ENCODE measurements at places on chromosomes 1 and 21.

- H3K27me3 ChIP-seq: peaks cover 4% of the 10 kb centered on the region
- H3K4me3 ChIP-seq: no peak overlapping the region
- no peaks in the 10 kb centered on the region for H3K36me3 ChIP-seq
- H3K4me1 ChIP-seq: no peaks in the 10 kb centered on the region
Observed at GRCh38 chr1:18446751-18447150, 34.0 kb upstream of the KLHDC7A start.

GRCh38 chr1:156409439-156409838 is 40.4 kb downstream of the RHBG start:
- DNase-seq: no peak
- no peak overlapping the region for H3K27ac ChIP-seq
- no peaks in the 10 kb centered on the region for H3K4me1 ChIP-seq

DNA sequence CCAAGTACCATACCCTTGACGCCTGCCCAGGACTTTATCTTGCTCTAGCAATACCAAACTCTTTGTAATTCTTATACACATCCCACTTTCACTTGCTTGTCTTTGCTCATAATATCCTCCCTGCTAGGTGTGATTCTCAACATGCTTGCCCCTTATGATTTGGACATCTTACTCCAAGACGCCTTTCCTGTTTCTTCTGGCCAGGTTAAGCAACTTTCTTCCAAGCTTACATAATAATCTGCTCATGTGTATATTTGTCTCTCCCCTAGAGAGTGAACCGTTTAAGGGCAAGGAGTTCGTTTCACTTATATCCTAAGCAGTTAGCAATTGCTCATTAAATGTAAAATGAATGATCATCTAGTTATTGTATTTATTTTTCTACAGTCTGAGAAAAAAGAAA is 21.8 kb downstream of the CRYZL1 start:
- no peaks in the 10 kb centered on the region for H3K4me1 ChIP-seq
- H3K27ac ChIP-seq: no peak overlapping the region
- no peak for DNase-seq
- H3K27me3 ChIP-seq: no peaks in the 10 kb centered on the region

GRCh38 chr21:18655931-18656330 is 252.3 kb upstream of the TMPRSS15 start:
- DNase-seq: no peak
- H3K4me3 ChIP-seq: no peak overlapping the region
- peaks cover under 1% of the 10 kb centered on the region for H3K4me1 ChIP-seq
- H3K27ac ChIP-seq: no peak overlapping the region

DNA sequence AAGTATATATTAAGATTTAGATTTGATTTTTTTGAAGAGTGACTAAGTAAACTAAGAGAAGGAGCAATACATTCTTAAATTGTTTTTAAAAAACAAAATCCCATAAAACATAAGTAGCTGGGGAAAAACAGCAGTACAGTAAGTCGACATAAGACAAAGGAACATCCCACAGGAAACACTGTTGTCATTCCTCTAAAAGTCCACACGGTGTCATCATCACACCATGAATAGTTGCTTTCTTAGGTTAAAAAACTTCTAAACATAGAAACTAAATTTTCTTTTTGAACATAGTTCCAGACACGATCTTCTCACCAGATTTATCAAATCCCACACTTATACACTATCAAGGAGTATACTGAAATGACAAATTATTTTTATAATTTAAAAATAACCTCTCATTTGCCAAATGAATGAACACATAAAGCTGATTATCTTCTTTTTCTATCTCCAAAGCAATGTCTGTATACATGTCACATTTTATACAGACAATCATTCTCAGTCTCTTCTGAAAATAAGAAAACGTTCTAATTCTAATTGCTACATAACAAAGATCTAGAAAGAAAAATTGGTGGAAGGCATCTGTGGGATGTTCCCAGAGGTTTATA is 15.8 kb downstream of the ODF2L start:
- H3K27ac ChIP-seq: no peak overlapping the region
- H3K36me3 ChIP-seq: peaks cover 12% of the 10 kb centered on the region
- no peaks in the 10 kb centered on the region for H3K4me1 ChIP-seq
